GM18507 (cell line): ENCODE measurements at places on chromosomes 6 and 20.

DNA sequence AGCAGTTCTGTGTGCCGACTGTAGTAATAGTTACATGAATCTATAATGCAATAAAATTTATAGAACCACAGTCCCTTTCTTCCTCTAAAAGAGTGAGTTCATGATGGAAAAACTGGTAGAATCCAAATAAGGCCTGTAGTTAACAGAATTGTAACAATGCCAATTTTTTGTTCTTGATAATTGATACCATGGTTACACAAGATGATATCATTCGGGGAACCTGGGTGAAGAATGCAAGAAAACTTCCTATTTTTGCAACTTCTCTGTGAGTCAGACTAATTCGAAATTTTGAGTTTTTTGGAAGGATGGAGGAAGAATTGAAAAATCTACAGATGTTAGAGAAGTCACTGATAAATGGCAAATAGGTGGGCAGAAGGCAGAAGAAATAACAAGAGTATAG lies 381.8 kb downstream of the CDKAL1 start:
- no peak for DNase-seq

DNA sequence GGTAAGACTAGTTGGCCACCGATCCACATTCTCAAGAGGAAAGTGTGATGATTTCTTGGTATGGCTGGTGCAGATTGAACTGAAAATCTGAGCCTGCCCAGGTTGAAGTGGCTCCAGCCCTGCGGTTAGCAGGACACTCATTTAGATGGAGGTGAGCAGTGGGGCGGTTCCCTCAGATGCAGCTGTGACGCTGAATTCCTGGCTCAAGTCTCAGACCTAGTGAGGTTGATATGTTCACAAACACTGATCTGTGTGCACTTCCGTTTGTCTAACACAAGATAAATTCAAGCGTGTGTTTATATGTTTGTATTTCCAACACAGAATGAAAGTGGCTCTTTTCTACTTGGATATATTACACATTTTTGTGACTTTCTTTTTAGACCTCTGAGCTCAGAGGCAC lies 83.4 kb upstream of the FRMD1 start:
- DNase-seq: no peak

GRCh38 chr6:133288662-133289061 lies 47.5 kb downstream of the EYA4 start:
- no peak for DNase-seq

GRCh38 chr20:17818187-17818586 lies 118.4 kb downstream of the BANF2 start:
- DNase-seq: no peak
